Skeletal muscle cell (primary cell): ENCODE measurements at places on chromosomes 12 and 14.

- peak; percentile 11 for DNase-seq
Observed at GRCh38 chr12:115752156-115752555, 525.3 kb downstream of the MED13L start.

GRCh38 chr12:108770963-108771362 is 39.6 kb upstream of the CORO1C start:
- no peak for DNase-seq

- DNase-seq: no peak
Observed at GRCh38 chr14:61526405-61527312, 168.7 kb upstream of the HIF1A start.

DNA sequence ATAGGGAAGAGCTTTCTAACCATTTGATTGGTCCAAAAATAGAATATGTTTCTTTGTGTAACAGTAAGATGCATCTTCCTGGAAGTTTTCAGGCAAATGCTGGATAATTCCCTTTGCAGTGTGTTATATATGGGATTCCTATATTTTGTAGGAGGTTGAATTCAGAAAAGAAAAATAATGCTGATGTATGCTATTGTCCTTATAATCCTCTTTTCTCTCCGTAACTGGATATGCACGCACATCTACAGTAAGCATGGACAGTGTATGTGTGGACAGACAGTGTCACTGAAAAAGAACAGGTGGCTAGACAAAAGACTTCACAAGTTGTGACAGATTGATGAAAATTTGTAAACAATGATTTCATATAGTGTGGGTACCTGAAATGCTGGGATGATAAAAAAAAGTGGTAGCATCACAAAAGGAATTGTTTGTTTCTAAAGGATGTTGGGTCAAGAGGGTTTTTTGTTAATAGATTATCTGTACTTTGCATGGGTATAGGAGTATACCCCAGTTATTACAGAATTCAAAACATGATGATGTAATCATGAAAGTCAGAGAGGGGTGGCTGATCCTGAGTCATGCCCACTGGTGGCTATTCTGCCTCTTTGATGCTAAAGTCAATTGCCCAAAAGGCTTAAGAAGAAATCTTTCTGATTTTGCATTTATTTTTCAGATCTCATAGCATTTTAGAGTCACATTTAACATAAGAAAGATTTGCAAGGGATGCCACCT is 160.7 kb upstream of the TMTC1 start:
- no peak for DNase-seq

DNA sequence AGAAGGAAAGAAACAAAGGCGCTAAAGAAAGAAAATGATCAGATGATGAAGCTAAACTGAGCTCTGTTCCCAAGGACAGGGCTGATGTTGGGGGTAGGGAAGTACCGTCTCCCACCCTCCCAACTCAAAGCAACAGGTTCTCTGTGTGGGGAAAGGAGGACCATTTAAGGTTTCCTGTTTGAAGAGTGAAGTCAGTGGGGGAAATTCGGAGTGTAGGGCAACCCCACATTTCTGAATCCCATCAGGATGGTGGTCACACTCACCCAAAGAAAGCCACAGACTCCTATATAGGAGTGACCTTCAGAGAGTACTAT is 131.1 kb downstream of the KSR2 start:
- no peak for DNase-seq

DNA sequence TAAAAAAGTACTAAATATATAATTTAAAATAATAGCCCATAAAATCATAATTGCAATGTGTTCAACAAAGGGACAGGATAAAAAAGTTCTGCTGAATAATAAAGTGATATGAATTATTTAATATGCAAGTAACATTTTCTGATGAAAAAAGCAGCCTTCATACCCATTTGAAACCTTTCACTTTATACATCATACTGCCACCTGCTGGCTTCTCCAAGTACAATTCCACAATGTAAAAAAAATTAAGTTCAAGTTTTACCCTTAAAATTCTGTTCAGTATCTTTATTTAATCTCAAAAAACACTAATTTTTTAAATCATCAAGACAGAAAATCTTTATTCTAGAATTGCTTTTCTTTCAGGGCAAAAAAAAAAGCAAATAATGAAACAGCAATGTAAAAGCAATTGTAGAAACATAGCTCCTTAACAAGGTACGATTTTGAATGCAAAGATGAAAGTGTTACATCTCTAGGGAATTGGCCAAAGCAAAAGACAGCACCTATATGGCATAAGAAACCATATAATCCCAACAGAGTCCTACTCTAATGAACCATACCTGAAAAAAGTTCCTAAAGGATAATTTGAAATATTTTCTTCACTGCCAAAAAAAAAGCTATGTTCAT is 15.0 kb downstream of the MDM1 start:
- no peak for DNase-seq

GRCh38 chr12:28793581-28794151 is 355.4 kb upstream of the FAR2 start:
- DNase-seq: no peak

- DNase-seq: no peak
Observed at GRCh38 chr14:32710731-32711680, 227.7 kb upstream of the NPAS3 start.

DNA sequence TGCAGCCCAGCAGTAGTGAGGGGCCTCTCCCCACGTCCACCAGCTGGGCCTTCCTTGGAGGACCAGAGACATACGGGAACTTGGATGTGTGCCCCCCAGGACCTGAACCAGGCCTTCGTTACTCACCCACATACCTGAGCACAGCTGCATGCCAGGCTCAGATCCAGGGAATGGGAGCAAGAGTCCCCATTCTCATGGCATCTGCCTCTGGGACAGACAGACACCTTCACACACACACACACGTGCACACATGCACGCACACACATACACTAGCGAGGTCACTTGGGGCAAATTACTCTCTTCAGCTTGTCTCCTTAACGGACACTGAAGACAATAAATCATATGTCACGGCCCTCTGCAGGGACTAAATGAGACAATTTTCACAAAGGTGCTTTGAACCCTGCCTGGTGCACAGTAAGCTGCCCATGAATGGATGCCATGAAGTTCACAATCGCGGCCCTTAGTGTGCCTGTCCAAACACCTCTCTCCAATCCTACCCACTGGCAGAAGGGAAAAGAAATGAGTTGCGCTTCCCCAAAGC is 5.7 kb downstream of the SCARB1 start:
- no peak for DNase-seq

- DNase-seq: peak; percentile 53
Observed at GRCh38 chr14:57725399-57726077, 140.4 kb downstream of the SLC35F4 start.

- DNase-seq: no peak
Observed at GRCh38 chr12:106947461-106947860, 8.2 kb upstream of the TMEM263 start.

- no peak for DNase-seq
Observed at GRCh38 chr12:27534060-27534764, 10.2 kb downstream of the PPFIBP1 start.

- DNase-seq: no peak
Observed at GRCh38 chr12:8637666-8638065, 25.0 kb downstream of the MFAP5 start.

- DNase-seq: no peak
Observed at GRCh38 chr12:124217508-124218242, 77.2 kb upstream of the RFLNA start.

DNA sequence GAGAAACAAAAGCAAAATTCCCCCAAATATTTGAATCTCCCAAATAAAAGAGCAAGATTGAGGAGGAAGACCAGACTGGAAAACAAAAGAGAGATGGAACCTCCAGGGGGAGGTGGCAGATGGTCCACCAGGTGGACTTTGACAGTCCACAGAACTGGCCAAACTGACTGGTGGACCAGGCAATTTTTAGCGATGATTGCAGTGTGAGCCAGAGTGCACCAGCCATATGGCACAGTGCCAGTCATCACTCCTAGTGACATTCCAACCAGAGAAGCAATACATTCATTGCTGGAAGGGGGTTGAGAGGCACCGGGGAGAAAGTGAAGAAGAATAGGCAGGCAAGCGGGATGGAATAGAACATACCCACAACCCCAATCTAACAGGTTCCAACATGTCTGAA is 182.9 kb downstream of the EXOC5 start:
- no peak for DNase-seq

DNA sequence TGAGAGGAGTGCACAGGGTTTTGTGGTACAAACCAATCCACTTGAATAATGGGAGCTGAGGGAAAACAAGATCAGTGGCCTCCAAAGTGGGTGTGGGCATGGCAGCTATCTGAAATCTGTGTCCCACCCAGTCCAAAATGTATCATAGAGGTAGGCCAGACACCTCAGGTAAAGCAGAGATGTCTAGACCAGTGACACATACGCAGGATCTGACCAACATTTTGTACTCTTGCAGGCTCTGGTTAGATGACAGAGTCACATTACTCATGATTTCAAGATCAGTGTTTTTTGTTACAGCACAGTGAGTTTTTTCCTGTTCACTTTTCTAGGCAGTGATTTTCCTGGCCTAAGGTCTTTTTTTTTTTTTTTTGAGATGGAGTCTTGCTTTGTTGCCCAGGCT is 211.8 kb downstream of the PCNX1 start:
- DNase-seq: no peak
